ENCODE measurements at places on chromosomes 7 and 10.

DNA sequence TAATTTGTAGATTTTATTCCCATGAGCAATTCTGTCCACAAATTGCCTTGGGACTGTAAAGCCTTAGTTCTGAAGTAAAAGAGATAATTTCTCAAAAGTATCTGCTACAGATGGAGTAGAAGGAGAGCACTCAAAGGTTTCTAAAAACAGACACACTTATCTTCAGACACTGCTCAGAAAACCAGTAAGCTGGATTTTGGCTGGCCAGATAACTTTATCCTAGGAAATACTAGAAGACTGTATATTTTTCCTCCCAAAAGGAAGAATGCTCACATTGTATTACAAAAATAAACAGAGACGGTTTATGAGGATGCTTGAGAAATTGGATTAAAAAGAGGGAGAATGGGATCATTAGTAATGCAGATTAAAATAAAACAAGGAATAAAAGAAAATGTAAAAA is 178.0 kb upstream of the IGFBP3 start:
- DNase-seq = no peak

DNA sequence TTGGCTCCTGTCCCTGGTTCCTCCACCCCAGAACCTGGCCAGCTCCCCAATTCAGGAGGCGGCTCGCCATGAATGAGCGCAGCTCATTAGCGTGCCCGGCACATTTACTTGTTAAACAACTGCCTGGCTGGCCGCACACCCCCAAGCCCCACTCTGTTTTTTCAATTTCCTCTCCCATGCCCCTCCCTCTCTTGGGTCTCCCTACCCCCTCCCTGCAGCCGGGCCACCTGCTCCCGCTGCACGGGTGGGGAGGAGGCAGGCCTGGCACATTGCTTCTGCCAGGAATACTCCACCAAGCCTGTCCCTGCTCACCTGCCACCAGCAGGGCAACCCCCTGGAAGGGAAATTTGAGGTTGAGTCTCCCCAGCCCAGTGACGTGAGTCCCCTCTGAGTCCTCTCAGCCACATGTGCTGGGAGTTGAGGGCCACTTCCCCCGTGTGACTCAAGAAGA is 2.5 kb upstream of the SLIT1 start:
- no peak for DNase-seq

DNA sequence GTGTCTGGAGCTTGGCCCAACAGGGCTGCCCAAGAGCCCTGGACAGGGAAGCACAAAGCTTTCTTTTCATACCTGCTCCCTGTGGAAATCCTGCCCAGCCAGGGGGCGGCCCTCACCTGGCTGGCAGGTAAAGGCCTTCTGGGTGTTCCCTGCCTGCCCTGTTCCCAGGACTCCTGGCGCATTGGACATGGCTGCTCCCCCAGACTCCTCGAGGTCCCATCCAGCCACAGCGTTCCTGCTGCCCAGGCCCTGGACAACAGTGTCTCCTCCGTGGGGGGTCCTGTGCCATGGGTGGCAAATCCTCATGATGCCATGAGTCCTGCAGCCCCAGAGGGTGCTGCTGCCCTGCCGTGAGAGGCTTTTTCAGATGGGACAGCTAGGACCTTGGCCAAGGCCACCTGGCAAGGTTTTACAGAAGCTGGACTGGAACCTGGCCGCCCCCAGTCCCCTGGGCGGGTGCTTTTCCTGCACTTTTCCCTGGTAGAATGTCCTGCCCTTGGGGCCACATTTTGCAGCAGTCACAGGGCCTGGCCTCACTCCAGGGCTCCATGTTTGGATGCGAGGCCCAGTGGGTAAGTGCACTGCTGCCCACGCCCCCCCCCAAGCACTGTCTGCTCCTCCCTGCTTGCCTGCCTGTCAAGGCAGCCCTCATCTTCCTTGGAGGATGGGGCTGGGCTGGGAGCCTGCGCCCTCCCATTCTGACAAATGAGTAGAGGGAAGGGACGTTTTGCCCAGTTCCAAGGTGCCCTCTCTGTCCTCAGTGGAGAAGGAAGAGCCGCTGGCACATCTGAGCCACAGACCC is 60.7 kb downstream of the LHPP start:
- DNase-seq = no peak

DNA sequence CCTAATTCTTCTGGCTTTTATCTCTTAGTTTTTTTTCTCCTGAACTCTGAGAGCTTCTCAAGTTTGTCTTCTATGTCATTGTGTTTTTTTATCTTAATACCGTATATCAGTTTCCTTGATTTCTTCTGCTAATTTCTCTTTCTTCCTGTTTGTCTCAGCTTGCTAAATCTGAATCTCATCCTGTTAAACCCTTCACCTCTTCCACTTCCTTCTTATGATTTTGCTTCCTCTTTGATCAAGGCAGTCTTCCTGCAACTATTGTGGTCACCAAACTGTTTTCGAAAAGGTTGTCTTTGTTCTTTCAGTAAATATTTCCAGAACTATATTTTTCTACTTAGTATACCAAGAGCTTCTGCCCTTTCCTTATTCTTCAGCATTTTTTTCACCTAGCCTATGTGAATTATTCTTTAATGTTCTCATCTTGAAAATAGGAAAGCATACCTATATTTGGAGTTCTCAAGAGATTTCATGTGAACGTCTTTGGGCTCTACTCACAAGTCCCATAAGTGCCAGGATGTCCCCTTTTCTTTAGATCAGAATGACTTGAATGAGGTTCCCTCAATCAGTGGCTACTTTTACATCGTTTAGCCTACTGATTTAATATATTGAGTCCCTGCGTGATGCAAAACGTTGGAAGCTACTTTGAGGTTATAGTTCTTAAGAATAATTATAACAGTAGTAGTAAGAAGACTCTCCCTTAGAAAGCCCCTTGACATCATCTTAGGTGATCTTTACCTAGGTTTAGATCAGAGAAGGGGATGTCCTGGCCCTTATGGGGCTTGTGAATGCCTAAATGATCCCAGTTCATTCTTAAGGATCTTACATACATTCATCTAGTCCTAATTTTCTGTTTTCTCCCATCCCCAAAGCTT is 415.4 kb upstream of the AUTS2 start:
- DNase-seq = no peak

DNA sequence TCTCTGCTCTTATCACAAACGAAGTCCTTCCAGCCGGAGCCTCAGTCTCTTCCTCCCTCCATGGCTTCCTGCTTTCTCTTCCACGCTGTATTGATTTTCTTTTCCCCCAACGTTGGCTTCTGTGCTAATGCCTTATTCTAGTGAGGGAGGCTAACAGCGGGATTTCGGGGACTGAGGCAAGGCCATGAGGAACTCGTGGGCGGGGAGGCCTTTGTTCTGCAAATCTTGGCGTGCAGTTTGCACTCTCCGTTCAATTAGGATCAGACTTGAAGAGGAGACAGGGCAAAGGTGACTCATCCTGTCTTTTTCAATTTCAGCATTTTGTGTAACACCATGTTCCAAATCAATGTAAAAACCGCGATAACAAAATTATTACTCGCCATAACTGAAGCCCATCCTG is 25.3 kb downstream of the EN2 start:
- no peak for DNase-seq

GRCh38 chr10:23693925-23694324 is 255.1 kb downstream of the OTUD1 start:
- DNase-seq = peak; percentile 12

- no peak for DNase-seq
Measured at GRCh38 chr10:23870651-23871610, 338.0 kb upstream of the KIAA1217 start.

GRCh38 chr7:47939425-47940036 is 8.7 kb downstream of the PKD1L1 start:
- no peak for DNase-seq

GRCh38 chr7:159118197-159118595 is 26.5 kb downstream of the VIPR2 start:
- DNase-seq = no peak

DNA sequence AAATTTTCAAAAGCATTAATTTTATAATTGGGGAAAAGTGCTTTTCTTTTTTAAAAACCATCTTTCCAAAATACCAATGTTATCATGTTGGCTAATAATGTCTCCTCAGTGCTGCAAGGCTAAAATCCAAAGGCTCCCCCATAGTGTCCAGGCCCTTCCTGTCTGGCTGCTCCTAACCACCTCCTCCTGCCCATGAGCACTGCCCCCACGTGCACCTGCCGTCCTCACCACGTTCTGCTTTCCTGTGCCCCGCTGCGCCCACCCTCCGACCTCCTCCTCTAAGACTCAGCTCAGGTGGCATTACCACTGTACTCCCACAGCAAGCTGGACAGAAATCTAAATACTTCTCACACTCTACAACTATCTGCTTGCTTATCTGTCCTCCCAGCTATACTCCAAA is 17.7 kb downstream of the PAXIP1 start:
- no peak for DNase-seq

GRCh38 chr10:12835709-12836108 is 165.8 kb downstream of the CCDC3 start:
- DNase-seq = peak; percentile 70
